Left renal cortex interstitium (tissue), 4 donors: ENCODE measurements at places on chromosomes 7 and 10.

DNA sequence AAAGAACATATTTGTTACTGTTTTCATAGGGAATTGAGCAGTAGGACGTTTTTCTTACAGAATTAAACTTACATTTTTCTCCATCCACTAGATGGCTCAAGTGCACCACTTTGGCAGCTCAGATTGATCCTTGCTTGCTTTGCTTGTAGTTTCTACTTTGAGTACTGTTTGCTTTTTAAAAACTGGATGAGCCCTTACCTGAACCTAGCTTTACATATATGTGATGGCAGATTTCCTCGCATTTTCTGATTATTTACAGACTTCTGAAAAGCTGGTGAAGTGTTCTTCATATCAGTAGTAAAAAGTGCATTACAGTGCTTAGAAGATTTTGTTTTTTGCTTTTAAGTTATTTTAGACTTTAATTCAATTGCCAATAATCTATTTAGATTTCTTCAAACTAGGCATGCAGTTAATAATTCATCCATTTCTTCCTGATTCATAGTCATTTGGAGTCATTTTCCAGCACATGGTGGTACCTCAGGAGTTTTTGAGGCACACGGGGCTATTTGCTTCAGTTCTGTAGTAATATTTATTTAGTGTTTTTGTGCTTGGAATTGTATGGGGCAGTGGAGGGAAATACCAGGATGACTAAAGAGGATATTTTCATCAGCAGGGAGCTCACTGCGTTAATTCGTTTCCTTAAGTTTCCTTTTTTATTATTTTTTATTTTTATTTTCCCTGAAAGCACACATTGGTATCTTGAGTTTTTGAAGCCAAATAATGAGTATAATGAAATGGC lies 57.3 kb downstream of the MAPK8 start:
- no peak for DNase-seq

GRCh38 chr10:52906046-52906445 lies 133.5 kb upstream of the MBL2 start:
- DNase-seq: no peak

GRCh38 chr7:305410-306151 lies 15.6 kb downstream of the FOXL3 start:
- DNase-seq: no peak

- DNase-seq: no peak
These were observed 50.0 kb upstream of the GRB10 start for GRCh38 chr7:50832744-50833143.

- no peak for DNase-seq
These were observed 19.8 kb upstream of the RASSF4 start for GRCh38 chr10:44939691-44940401.

DNA sequence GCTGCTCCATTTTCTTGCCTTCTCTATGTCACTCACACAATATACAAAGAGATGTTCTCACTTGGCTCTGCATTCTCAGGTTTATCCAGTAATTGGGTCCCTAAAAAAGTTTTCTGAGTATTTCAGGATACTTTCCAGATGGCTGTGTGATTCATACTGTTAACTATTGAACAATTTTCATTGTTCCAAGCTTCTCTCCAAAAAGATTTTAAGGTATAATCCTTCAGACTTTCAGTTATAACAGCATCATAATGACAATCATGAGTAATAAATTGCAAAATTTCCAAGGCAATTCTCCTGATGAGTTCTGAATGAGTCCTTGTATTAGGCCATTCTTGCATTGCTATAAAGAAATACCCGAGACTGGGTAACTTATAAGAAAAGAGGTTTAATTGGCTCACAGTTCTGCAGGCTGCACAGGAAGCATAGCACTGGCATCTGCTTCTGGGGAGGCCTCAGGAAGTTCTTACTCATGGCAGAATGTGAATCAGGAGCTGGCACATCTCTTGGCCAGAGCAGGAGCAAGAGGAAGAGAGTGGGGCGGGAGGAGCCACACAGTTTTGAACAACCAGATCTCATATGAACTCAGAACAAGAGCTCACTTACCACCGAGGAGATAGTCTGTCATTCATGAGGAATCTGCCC lies 148.1 kb downstream of the SLC16A9 start:
- no peak for DNase-seq

DNA sequence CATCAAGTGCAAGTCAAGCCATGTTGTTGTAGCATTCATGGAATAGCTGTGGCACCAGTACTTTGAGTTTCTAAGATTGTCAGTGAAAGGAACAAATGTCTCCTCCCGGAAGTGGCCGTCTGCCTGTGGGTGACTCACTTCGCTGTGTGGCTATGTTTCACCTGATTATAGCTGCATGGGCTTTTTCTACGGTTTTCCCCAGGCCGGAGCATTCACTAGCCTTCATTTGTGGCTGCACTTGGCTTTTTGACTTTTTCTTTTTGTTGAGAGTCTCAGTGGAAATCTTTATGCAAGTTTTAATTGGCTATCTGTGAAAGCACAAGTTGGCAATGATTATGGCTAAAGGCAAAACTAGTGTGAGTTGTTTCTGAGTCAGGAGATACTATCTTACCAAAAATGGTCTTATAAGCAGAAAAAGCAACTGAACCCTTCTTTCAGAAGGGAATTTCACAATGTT lies 35.0 kb downstream of the SRI start:
- no peak for DNase-seq

- DNase-seq: no peak
These were observed 60.2 kb downstream of the WIPF3 start for GRCh38 chr7:29866490-29866930.

DNA sequence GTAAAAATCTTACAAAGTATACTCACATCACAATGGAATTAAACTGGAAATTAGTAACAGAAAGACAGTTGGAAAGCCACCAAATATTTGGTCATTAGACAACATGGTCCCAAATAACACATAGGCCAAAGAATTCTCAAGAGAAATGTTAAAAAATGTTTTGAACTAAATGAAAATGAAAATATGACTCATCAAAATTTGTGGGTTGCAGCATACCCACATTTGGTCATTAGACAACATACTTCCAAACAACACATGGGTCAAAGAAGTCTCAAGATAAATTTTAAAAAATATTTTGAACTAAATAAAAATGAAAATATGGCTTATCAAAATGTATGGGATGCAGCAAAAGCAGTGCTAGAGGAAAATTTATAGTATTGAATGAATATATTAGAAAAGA lies 130.6 kb downstream of the MARCHF5 start:
- no peak for DNase-seq

- DNase-seq: no peak
These were observed 630.1 kb downstream of the PARD3 start for GRCh38 chr10:34184939-34185386.

GRCh38 chr7:138954545-138955475 lies 26.4 kb downstream of the KIAA1549 start:
- DNase-seq: no peak

GRCh38 chr7:29482056-29482455 lies 81.6 kb upstream of the PRR15 start:
- DNase-seq: no peak

DNA sequence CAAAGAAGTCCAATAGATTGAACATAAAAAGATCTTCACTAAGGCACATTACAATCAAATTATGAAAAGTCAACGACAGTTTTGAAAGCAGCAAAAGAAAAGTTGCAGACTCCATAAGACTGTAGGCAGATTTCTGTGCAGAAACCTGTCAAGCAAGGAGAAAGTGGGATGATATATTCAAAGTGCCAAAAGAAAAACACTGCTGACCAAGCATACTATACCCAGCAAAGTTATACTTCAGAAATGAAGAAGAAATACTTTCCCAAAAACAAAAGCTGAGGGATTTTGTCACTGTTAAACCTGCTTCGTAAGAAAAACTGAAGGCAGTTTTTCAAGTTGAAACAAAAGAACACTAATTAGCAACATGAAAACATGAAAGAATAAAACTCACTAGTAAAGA lies 145.5 kb downstream of the ZEB1 start:
- no peak for DNase-seq

DNA sequence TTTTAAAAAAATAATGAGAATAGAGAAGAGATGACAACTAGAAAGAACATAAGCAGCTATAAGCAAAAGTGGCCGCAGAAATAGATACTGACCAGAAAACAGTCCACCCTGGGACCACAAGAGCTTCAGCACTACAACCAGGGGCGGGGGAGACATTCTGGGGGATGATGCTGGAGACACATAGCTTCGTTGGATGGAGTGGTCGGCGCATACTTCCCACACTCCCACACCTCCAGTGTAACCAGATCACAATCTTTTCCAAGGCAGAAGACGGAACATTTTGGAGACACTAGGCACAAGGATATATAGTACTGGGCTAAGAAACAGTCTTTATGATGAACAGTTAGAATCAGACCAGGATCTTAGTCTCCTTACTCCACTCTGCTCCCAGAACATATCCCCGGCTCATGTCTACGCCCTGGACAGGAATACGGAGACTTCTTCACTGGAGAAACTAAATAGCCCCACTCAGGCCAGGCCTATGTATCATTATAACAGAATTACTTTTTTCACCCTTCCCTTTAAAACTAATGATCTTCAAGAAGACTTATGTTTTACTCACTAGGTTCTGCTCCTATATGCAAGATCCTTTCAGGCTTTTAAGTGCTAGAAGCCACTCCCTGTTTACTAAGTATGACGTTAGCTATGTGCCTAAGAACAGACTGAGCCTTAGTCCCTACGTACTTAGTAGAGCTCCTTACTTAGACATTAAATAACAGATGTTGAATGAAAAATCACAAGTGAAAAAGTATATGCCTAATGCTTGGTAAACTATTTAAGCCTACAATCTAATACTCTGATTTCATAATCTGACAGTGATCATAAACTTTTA lies 169.6 kb downstream of the SRPK2 start:
- no peak for DNase-seq

- no peak for DNase-seq
These were observed 250.0 kb upstream of the HGF start for GRCh38 chr7:82019551-82020475.

- no peak for DNase-seq
These were observed 16.4 kb upstream of the RUFY2 start for GRCh38 chr10:68423522-68423921.

DNA sequence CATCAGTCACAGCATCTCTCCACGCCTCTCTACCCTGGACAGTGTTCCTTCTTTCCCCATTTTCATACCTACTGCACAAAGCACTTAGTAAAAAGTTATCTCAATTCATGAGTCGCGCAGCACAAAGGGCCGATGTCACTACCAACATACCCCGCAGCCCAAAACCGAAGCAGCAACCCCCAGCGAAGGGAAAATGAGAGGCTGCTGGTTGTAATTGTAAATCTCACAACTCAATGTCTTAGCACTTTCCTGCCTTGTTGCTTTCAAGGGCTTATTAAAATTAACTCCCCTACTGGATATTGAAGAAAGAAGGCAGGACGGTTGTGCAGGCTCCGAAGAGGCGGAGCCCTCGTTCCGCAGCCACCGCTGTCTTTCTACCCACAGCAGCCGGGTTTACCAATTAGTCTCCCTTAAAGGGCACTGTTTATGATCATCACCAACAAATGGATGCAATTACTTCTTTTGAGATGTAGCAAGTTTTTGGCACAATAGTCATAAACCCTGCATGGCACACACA lies 6.5 kb downstream of the DIP2C start:
- no peak for DNase-seq

- DNase-seq: no peak
These were observed 30.1 kb downstream of the AFAP1L2 start for GRCh38 chr10:114374053-114374791.

GRCh38 chr10:97895915-97896314 lies 46.3 kb downstream of the GOLGA7B start:
- DNase-seq: no peak

DNA sequence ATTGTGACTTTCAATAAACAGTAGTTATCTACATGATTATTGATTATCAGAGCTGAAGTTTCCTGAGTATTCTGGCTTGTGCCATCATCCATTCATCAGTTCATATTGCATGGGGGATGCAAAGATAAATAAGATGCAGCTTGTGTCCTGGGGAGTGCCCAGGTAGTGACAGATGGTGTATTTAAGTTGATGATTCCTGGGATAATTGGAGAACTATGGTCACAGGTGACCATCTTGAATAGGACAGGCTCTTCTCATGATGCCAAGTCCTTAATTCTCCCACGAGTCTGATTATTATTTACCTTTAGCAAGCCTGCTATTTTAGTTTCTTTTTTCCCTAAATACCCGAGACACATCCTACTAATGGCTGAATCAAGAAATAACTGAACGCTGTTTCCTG lies 64.9 kb downstream of the PLPP4 start:
- no peak for DNase-seq

GRCh38 chr10:100289641-100290040 lies 3.2 kb upstream of the BLOC1S2 start:
- DNase-seq: no peak

DNA sequence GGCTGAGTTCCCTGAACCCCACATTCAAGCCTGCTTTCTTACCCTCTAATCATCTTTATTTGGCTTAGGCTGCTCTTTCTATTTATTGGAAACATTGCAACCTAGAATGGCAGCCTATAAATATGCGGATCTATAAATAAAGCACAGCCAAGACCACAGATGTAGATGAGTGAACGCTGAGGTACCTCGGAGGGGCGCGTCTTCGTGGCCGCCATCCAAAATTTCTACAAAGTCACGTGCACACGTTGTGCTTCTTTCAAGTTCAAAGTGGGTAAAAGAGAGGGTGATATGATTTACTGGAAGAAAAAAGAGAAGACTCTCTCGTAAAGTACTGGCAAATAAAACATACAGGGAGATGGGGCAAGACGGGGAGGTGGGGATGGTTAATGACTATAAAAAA lies 132.6 kb upstream of the RSU1 start:
- no peak for DNase-seq

- no peak for DNase-seq
These were observed 135.5 kb downstream of the BICC1 start for GRCh38 chr10:58648131-58648530.

- DNase-seq: no peak
These were observed 150.9 kb downstream of the SEMA3A start for GRCh38 chr7:84043661-84044191.

GRCh38 chr10:2839081-2839725 lies 228.1 kb upstream of the PFKP start:
- peak; percentile 21 for DNase-seq

DNA sequence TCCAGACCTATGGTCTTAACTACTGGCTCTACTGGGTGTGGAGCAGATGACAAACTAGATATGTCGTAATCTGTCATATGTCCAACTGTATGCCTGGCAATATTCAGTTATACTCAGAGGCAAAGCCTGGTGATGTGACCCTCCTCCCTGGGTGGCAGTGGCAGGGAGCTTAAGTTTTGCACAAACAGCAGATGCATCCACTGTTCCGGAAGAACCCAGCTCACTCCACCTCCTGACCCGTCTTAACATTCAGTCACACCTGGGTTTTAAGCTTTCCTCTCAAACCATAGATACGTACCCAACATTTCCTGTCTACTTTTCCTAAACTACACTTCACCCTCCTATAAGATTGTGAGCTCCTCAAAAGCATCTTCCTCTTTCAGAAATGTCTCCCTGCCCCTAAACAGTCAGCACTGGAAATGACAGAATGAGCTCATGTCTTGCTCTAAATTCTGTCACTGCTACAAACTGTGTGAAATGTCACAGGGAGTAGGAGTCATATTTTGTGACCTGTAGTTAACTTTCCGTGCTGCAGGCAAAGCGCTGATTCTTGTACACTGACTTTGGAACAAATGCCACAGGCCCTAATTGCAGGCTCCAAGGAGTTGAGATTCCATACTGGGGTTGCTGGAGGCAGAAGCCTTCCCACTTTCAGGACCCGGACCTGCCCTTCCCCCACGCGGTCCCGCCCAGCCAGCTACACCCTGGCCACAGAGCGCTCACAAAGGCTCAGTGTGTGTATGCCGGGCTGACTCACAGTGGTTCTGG lies 23.9 kb downstream of the SCD start:
- DNase-seq: no peak
